Stimulated activated CD4-positive, alpha-beta T cell treated with anti-CD3 and anti-CD28 coated beads, Interleukin-1b, Interleukin-23, amount 100 ng/mL, for 48 hours (primary cell): ENCODE measurements at places on chromosomes 12 and 14.

DNA sequence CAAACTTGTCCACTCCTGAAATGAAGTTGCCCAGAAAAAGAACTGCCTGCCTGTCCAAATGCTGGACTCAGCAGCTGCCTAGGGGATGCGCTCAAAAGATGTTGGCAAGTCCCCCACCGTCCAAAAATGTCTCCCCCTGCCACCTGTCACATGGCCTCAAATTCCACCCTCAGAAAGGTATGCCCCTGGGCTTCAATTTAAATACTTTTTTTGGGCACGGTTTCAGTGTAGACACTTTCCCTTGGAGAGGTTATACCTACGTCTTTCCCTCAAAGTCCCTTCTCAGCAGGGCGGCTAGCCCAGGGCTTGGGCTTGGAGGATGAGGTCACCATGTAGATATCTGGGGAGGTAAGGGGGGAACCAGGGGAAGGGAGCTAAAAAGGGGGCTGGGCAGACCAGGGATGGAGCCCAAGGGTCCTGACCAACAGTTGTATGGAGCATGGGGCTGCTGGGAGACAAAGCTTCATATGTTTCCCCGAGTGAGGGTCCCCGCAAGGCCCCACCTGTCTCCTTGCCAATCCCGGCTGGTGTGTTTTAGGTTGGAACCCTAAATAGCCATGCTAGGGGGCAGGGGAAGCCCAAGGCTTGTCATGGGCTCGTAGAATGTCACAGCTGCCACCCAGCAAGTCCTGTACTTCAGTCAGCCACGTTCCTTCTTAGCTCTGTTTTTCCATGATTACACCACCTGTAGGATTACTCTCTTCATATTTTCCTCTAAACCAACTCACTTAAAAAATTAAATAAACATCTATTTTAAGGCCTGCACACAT, 131.2 kb upstream of the TBX3 start:
- no peak for DNase-seq

DNA sequence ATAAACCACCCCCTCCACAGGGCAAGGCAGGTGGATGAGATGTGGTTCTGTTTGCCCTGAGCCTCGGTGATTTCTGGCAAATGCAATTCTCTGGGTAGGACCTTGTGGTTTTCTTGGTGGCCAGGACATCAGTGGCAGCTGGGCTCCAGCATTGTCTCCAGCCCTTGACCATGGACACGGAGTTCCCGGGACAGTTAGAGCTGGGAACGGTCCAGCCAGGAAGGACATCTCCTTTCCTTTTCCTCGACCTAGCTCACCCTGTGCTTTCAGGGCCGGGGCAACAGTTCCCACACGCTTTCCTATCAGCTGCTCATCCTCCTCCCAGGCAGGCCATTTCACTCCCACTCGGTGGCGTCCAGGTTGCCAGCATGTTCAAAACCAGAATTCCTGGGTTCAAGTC, 9.2 kb downstream of the SERPINA4 start:
- no peak for DNase-seq

DNA sequence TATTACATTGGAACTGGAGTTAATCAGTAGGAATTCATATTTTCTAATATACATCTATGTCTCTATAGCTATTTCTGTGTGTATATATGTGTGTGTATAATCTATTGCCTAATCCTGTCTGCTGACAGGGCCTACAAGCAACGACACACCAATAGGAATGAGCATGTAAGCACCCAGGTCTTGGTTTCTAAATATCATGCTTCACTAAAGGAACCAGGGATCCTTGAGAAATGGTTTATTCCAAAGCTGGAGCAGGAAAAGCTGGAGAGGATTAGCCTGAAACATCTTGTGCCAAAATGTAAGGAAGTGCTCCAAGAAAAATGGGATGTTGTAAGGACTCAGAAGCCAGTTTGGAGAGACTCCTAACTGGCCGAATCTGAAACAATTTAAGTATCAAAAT, 29.3 kb upstream of the LGALS3 start:
- DNase-seq: no peak

DNA sequence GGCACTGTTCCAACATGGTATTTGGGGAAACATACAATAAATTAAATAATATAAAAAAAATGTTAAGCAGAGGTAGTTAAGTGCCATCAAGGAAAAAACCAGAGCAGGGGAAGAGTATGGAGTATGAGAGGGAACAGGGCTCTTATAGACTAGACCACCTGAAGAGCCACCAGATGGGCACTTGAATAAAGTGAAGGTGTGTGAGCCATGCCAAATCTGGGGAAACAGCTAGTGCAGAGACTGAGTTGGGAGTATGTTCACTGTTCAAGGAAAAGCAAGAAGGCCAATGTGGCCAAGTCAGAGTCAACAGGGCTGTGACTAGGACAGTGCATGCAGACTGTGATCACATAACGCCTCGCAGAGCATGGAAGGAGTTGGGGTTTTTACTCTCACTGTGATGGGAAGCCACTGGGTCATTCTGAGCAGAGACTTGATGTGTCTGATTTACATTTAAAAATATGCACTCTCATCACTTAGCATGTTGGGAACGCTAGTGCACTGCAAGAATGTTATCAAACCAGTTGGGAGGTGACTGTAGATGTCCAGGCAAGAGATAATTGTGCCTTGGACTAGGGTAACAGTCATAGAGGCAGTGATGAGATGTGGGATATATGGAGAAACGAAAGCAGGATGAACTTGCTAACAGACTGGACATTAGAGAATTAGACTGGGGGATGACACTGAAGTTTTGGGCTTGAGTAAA, 25.6 kb downstream of the NDUFA12 start:
- no peak for DNase-seq

DNA sequence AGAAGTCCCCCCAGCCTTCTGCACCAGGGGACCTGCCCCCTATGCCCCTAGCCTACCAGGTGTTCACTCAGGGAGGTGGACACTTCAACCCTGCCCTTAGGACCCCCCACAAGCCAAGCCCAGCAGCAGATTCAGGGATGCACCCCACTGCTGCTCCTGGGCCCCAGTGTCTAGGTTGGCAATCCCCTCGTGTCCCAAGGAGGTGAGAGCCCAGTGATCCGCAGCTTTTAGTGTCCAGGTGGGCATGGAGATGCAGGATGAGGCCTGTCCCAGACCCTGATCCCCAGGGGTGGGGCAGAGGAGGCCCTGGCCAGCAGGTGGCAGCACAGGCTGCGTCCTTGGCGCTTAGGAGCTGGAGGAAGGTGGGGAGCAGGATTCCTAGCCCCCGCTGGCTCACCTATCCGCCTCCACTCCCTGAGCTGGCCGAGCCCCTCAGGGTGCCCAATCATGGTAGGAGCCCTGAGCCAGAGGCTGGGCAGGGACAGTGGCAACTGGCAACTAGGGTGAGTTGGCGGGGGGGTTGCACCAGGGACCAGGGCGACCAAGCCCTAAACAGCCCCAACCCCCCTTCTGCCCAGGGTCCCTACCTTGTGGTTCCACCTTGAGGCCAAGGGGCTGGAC, 4.1 kb downstream of the CKB start:
- peak; percentile 54 for DNase-seq

GRCh38 chr12:93176610-93177126, 201.1 kb upstream of the NUDT4 start:
- DNase-seq: no peak

DNA sequence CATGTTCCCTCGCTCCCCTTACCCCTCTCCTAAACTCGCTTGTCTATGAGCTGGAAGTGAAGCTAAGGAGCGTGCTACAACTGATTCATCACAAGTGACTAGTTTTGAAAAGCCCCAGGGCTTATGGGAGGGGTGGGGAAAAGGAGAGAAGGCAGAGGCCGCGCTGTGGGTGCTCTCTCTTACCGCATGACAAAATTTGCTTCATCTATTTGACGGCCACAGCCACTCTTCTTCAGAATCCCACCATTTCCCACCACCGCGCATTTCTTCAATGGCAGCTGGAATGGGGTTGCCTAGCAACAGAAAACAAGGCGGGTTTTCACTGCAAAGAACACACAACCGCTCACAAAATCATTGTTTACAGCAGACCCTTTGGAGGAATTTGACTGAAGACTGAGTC, 79.4 kb downstream of the ST8SIA1 start:
- no peak for DNase-seq

DNA sequence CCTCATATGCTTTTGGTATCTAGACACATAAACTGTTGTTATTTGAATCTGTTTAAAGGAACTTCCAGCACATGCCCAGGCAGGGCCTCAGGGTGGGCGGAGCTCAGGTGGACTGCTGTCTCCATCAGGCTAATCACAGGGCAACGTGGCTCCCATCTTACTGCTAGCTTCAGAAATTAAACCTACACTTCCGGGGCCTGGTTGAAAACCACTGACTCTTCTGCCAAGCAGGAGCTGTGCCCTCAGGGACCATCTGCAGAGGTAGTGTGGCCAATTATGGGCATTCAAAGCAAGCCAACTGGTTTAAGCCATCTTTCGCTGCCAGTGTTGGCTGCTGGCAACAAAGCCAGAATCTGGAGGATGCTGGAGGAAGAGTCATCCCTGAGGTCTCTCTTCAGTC, 97.5 kb downstream of the TMX1 start:
- no peak for DNase-seq

DNA sequence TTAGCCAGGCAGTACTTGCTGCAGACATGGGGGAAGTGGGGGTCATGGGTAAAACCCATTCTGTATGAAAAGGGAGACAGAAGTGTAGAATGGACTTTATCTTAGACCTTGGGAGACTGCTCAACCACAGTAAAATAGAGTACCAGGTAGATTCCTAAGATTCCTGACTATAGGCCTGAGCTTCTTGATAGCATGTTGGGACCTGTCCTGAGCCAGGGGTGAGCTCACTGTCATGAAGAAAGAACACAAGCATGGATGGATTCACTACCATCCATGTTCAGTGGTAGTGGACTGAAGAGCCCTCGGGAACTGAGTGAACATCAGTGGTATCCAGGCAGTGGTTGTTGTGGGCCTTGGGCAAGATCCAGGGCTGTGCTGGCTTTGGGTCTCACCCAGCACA, 1003.8 kb downstream of the TMTC2 start:
- DNase-seq: no peak

GRCh38 chr12:58916161-58916621, 4.1 kb downstream of the LRIG3 start:
- no peak for DNase-seq

DNA sequence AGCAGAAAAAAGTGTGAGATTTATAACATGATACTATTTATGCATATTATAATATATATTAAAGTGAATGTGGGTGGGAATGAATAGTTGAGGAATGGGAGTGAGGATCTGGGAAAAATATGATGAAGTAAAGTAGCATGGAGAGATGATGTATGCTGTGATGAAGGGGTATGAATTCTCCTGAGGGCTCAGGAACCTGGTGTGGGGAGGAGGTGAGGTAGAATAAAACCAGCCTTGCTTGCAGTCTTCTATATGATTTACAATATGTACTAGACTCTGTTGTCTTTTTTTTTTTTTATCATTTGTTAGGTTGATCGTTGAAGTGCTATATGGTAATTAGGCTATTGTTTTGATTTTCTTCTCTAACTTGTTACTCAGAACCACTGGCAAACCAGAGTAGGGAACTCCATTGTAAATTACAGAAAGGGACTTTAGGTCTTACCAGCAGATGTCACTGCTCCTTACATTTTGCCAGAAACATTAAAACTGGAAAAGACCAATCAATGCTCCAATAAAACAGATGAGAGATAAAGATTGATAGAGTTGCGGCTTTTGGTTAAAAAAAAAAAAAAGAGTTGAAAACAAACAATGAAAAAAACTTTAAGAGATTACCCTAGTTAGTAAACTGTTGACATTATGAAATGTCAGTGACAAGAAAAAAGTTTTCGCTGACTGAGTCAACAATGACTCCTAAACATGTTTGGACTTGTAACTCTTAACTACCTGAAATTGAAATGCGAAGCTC, 39.9 kb downstream of the ATL1 start:
- DNase-seq: no peak

GRCh38 chr14:24093207-24093900, 757 bp upstream of the PCK2 start:
- no peak for DNase-seq

DNA sequence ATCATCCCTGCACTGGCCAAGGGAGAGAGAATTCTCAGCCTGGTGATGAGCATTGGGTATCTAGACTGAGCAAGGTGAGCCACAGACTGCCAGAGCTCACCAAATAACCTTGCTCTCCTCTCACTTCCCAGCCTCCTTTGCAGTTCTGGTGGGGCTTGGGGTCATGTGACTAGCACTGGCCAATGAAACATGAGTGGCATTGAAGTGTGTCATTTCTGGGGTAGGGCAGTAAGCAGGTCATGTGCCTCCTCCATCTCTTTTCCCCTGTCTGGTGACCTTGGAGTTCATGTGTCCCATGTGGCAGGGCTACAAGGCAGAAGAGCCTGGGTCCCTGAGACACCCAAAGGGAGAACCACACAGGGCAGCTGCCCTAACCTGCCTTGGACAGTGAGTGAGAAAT, 3.6 kb upstream of the KRT72 start:
- DNase-seq: peak; percentile 14

GRCh38 chr12:117069926-117070900, 29.0 kb downstream of the TESC start:
- DNase-seq: no peak

GRCh38 chr14:75258803-75259509, 19.7 kb upstream of the FOS start:
- peak; percentile 99 for DNase-seq

DNA sequence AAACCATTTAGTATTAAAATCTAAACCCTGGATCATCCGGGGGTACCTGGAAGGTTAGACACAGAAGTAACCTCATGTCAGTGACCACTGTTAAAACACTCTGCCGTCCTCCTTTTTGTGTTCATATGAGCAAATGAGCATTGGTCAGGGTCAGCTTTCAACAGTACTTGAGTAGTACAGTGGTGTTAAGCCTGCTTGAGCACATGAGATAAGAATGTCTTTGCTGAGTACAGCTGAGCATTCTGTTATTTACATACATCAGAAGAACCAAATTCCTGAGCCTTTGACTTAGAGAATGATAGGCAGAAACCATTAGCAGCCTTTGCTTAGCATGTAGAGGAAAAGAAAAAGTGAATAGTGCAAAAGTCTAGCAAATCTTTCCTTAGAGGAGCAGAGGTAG, 38.6 kb upstream of the LRTM2 start:
- no peak for DNase-seq

DNA sequence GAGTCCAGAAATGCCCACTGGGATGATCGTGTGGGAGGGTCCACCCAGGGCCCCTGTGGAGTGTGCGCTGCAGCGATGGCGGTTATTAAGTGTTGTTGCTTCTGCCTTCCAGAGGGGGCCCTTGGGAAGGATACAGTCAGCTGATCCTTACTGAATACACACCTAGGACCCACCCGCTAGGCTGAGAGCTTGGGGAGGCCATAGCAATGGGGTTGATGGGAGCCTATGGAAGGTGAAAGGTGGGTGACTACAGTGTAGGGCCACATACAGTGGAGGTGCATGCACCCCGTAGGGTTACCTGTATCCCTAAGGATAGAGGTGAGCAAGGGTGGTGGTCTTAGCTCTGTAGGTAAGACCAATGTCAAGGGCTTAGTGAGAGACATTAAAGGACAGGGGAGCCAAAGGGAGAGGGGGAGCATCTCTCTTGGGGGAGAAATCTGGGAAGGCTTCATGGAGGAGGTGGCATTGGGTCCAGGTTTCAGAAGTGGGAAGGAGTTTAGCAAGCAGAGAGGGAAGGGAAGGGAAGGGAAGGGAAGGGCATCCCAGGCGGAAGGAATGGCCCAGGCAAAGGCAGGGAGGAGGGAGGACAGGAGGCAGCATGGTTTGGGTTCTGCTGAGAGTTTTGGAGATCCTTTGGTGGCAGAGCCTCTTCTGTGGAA, 73.1 kb upstream of the RIN3 start:
- no peak for DNase-seq
